ENCODE measurements at places on chromosomes 6 and 20. TPM values are rescaled to one million over a fixed set of nuclear protein-coding genes. Genes with fewer than 3 reads are reported as not detected.

QRSL1 gene
- total RNA-seq, result 11.8 TPM

GRCh38 chr20:50580016-50580747, 70.0 kb downstream of the PTPN1 start:
- peak; percentile 77 for DNase-seq

- DNase-seq, result no peak
Measured at GRCh38 chr20:50967586-50967985, 9.0 kb downstream of the MOCS3 start.

UBE2C gene
- 75.4 TPM for total RNA-seq

SEL1L2 gene
- not detected for total RNA-seq

DOK5 gene
- 2.8 TPM for total RNA-seq

DNA sequence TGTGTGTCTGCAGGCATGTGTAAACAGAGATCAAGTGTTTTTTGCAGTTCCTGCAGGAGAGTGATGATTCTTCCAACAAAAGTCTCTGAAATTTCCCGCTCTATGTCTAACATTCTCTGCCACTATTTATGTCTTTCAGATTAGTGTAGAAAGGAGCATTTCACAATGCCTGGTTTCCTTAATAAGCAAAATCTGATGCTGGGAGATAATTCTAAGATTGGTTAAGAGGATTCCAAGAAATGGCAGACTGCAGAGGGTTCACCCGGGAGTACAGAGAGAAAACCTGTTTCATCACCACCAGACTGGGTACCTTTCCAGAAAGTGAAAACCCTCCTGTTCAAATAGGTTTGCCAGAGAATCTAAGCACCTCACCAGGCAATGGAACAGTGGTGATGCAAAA, 62.7 kb downstream of the FOXC1 start:
- DNase-seq, result no peak

- no peak for DNase-seq
Measured at GRCh38 chr6:10170816-10171215, 244.1 kb downstream of the TFAP2A start.

TUBB2B gene
- 28.6 TPM for total RNA-seq

DNA sequence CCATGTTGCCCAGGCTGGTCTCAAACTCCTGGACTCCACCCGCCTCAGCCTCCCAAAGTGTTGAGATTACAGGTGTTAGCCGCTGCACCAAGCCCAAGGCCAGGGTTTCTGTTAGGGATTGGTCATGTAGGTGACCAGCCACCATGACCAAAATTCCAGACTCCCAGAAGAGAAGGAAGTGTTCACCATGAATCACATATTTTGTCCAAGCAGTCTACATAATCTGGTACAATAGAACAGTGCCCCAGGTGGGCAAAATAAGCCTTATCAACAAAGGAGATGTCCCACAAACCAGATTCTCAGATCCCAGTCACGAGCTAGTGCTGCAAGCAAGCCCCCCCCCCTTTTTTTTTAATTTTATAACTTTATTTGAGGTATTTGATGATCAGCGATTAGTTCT, 20.0 kb downstream of the ZNF341 start:
- no peak for DNase-seq

- peak; percentile 61 for DNase-seq
Measured at GRCh38 chr20:38357653-38358207, 11.4 kb downstream of the LBP start.

DNA sequence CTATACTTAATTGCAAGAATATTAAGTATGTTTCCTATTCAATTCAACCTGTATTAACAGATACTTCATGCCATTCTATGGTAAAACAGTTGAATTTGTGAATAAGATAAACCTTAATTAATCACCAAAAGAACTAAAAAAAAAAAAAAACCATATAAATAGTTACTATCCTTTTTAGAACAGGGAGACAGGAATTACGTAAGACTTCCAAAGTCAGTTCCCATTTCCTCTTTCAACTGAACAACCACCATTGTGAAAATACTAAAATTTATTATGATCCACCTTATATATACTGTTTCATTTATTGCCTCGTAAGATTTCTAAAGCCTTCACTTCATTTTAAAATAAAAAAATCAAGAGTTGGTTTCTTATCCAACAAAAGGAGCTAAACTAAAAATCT, 9.4 kb downstream of the CCNC start:
- DNase-seq, result no peak

GRCh38 chr6:136563386-136564152, 13.3 kb upstream of the MAP7 start:
- DNase-seq, result no peak

GRCh38 chr6:118253741-118254140, 294.4 kb upstream of the PLN start:
- no peak for DNase-seq

DNA sequence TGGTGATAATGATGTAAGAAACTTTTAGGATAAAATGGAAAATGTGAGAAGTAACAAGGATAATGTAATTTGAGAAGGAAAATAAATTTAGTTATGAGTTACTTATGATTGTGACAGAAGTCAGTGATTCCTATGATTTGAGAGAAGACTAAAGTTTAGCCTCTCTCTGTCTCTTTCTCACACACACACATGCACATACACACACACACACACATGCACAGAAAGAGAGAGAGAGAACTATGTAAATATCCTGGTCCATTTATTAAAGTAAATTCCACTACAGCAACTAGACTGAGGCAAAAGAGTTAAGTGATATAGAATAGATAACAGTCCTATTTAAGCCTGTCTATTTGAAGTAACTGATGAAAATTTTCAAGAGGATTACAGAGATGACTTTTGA, 375.2 kb downstream of the CD109 start:
- DNase-seq, result no peak

TBXT gene
- not detected for total RNA-seq

COQ3 gene
- total RNA-seq, result 9.4 TPM

MROH8 gene
- 8.2 TPM for total RNA-seq

C6orf118 gene
- total RNA-seq, result not detected

GRCh38 chr6:161829291-161829729, 555.4 kb upstream of the AGPAT4 start:
- DNase-seq, result no peak

RIMS1 gene
- not detected for total RNA-seq
